ENCODE measurements at places on chromosomes 6 and 20. TPM values are rescaled to one million over a fixed set of nuclear protein-coding genes. Genes with fewer than 3 reads are reported as not detected.

DNA sequence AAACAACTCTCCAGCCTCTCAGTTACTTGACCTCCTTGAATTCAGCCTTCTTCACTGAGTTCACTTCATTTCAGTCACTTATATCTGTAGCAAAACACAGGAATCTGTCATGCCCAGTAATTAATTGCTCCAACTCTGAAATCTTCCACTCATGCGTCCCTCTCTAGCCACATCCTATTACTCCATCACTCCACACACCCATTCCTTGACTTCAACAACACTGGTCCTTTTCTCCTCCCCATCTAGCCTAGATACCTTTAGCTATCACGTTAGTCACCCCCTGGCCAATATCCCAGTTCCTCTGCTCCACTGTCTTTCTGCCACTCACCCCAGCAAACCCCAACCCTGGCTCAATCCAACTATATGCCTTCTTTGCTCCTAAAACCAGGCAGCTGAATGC, 7.7 kb downstream of the ZHX3 start:
- no peak for DNase-seq

DNA sequence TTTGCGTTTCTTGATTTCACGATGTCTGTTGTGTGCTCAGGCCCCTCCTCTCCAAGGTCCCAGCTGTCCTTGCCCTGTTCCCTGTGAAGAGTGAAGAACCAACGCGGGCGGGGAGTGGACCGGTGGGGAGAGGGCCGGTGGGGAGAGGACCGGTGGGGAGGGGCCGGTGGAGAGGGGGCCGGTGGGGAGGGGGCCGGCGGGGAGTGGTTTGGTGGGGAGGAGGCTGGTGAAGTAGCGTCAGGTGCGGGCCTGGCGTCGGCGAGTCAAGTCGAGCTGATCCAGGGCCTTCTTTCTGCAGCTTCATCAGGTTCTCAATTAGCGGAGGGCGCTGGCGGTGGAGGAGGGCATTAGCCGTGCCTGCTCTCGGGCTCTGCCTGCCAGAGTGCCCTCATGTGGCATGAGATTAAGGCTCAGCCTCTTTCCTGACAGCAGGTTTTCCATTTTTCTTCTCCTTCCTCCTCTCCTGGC, 21.2 kb upstream of the BHLHE23 start:
- no peak for DNase-seq

GRCh38 chr20:38747495-38748096, 664 bp upstream of the ACTR5 start:
- DNase-seq: no peak

The FOXQ1 gene
- 3.6 TPM for polyA plus RNA-seq

The IL17F gene
- not detected for polyA plus RNA-seq

The EYS gene
- polyA plus RNA-seq: 0.72 TPM

The UBE2V1 gene
- 154 TPM for polyA plus RNA-seq

The SLC22A2 gene
- polyA plus RNA-seq: 0.09 TPM

All from right lung (tissue), 10 donors.